ENCODE measurements at places on chromosomes 6 and 20.
A peak's percentile ranks its signal among the peaks of the same experiment; 100 is the strongest.

- no peak for DNase-seq
These were observed 617.0 kb upstream of the ARID1B start for GRCh38 chr6:156160007-156160794.

GRCh38 chr6:133855991-133856370 is 32.9 kb upstream of the TCF21 start:
- DNase-seq = no peak

DNA sequence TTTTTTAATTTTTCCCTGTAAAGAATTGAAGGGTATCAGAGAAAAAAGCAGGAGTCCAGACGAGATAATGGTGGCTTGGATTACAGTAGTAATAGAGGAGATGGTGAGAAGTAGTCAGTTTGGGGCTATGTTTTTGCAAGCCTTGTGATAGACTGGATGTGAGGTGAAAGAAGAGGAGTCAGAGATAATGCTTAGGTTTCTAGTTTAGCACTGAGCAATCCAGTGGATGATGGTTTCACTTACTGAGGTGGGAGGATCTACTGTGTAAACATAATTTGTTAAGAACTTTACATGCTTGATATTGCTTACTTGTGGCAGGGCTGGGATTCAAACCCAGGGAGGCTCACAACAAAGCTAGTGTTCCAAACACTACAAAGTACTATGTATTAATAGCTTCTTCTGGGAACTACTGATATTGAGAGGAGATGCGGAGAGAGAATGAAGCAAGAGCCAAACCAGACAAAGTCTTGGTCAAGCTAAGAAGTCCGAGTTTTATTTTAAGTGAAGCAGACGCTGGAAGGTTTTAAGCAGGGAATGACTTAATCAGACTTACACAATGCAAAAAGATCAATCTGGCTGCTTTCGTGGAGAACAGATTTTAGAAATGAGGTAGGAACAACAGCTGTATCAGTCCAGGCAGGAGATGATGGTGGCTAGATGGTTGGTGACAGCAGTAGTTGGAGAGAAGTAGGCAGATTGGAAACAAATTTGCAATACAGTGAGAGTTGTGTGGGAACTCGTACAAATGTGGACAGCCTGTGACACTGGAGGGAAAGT is 58.0 kb downstream of the ZFAND3 start:
- DNase-seq = no peak

GRCh38 chr20:34768096-34768495 is 57.4 kb downstream of the NCOA6 start:
- no peak for DNase-seq

- DNase-seq = no peak
These were observed 437.5 kb downstream of the BTBD3 start for GRCh38 chr20:12355185-12355584.

- DNase-seq = no peak
These were observed 25.7 kb downstream of the PSMG4 start for GRCh38 chr6:3284436-3284876.

GRCh38 chr6:109002051-109002697 is 92.5 kb downstream of the SESN1 start:
- DNase-seq = no peak

- no peak for DNase-seq
These were observed 16.9 kb downstream of the CCR6 start for GRCh38 chr6:167139761-167140160.

GRCh38 chr20:20473657-20474056 is 105.8 kb downstream of the INSM1 start:
- no peak for DNase-seq

- DNase-seq = peak; percentile 41
These were observed 128.8 kb upstream of the DTNBP1 start for GRCh38 chr6:15791448-15792181.

DNA sequence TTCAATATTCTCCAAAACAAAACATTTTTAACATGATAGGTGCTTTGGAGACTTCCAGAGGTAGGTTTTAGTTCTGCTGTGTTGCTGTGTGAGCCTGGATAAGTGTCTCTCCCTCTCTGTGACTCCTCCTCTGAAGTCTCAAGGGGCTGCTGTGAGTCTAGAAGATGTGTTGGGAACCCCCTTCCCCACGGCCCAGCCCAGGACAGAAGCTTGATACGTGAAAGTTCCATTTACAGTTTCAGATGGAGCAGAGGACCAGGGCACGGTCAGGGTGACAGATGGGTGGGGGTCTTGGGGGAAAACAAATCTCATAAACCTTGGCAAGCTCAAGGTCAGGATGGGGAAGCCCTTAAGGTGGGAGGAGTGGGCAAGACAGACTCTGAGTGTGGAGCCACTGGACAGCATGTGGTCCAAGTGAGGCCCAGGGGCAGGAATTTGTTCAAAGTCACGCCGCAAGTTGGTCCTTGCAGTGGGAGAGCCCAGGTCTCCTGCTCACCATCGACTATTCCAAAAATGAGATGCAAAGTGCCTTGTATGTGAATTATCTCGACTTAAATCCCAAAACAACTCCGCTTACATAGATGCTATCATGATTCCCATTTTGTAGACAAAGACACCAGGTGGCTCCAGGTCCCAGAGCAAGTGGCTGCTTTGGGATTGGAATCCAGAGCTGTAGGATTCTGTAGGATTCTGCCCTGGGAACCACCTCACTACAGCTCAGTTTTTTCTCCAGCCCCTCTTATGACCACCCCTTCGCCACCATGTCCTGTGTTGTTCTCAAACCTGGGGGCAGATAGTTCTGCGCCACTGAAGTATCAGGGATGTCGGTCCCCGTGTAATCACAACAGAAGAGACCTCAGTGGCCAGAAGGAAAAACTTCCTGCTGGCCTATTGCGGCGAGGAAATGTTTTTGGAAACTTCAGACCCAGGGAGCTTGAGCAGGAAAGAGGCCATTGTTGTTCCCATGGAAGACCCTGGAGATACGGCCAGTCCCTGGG is 1.9 kb downstream of the TGM2 start:
- DNase-seq = no peak

DNA sequence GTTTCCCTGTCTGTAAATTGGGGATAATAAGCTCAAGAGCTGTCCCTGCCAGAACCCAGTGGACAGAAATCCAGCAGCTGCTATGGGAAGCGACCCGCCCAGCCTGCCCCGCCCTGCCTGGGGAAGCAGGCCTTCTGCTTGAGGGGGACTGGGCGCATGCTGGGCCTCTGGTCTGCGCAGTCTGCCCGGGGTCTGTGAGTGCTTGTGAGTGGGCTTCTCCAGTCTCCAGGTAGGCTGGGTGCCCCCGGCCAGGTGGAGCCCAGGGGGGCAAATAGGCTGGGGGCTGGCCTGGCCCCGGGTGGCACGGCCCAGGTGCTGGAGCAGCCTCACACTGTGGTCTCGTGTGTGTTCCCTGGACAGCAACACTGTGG is 648 bp upstream of the RBBP8NL start:
- DNase-seq = no peak

- DNase-seq = no peak
These were observed 49.6 kb upstream of the SLC22A1 start for GRCh38 chr6:160071805-160072690.

- no peak for DNase-seq
These were observed 47.4 kb downstream of the BMP6 start for GRCh38 chr6:7773322-7773721.

DNA sequence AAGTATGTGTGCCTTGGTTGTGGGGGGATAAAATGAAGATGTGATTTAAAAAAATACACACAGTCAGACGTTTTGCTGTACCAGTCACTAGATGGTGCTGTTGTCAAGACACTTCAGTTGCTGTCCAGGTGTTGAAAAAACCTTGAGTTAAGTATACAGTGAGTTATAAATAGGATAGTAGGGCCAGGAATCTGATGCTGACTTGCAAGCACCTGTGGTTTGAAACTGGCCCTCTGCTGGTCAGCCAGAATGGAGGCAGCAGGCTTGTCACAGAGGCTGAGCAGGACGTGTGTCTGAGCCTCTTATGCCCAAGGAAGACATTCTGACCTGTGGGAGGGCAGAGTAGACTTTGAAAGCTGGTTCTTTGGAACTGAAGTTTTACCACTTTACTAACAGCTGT is 27.8 kb downstream of the RNF8 start:
- peak; percentile 77 for DNase-seq

DNA sequence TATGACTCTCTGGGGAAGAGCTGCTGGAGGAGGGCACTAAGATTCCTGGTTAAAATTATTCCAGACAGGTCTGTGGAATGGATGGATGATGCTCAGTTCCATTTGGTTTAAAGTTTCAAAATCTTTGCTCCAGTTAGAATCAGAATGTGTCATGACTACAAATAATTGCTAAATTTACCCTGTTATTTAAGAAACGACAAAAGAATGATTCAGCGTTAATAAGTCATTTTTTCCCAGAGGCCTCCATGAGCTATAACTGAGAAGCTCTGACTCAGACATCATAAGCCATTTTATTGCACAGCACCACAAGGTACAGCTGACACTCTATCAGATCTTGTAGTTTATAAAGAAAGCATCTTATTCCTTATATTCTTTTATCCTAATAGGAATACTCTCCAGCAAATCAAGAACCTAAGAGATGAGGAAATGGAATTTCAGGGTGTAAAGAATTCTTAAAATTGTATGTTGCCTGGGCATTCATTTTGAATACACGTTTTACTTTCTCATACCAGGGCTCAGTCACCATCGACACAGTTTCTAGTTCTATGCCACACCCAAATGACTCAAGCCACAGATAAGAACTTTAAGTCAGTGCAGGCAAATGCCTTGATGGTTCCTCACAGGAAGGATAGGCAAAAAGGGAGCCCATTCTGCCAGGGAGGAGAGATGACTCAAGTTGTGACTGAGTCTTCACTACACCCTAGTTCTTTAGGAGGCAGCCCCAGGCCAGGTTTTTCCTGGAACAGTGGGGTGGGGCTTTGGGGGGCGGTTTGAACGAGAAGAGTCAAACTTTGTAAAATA is 636.0 kb downstream of the MMUT start:
- peak; percentile 96 for DNase-seq

DNA sequence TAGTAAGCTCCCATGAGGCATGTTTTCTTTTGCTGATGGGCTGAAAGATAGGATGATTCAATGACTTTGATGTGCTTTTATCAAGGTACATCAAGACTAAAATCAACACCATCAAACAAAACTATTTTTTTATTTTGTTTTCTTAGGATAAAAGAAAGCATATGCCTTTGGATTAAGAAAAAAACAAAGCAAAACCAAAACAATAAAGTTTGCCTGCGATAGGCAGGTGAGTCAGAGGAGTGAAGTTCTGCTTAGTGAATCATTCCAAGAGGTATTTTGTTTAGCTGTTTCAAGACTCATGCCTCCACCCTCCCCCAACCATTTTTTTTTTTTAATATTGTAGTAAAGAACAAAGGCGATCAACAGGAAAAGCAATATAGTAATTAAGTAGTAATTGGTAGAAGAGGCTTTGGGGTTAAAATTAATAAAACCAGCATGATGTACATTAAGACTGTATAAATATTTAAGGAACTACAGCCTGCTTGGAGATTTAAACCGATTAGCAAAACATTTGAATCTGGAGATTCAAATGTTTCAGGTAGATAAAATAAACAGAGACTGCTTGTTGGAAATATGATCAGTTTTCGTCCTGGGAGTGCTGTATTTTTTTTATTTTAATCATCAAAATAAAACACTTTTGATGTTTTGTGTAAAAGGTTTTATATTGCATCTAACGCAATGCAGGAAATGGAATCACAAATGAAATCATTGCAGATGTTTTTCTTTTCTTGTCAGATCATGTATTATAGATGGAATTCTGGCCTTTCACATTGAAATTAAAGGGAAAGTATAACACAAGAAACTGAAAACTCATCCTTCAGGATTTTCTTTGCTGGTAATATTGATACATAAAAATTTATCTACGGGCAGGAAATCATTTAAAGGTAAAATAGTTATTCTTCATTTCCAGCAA is 482.3 kb upstream of the MANEA start:
- peak; percentile 70 for DNase-seq

DNA sequence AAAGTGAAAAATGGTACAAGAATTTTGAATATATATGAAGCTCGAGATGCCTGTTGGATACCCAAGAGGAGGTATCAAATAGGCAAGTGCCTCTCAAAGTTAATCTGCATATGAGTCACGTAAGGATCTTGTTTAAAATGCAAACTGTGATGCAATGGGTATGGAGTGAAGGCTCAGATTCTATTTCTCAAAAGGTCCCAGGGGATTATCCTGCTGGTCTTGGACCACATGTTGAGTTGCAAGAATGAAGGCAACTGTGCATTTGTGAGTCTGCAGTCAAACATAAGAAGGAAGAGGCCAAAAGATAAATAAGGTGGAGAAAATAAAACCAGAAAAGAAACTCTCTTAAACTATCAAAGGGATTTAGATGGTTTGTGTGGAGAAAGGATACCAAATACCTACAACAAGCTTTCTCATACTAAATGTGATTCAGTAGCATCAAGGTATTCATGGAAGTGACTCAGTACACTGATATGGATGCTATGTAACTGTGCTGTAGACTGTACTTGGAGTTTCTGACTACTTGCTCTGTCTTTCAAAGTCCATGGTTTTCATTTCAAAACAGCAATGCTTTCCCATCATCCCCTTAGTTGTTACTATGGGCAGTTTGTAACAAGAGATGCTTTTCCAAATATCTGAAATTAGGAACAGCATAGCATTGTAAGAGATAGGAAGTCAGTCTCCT is 106.3 kb downstream of the GFRAL start:
- peak; percentile 8 for DNase-seq

GRCh38 chr20:58133020-58133808 is 95.2 kb downstream of the ANKRD60 start:
- DNase-seq = no peak

GRCh38 chr20:58721951-58722778 is 29.6 kb downstream of the NPEPL1 start:
- DNase-seq = no peak

DNA sequence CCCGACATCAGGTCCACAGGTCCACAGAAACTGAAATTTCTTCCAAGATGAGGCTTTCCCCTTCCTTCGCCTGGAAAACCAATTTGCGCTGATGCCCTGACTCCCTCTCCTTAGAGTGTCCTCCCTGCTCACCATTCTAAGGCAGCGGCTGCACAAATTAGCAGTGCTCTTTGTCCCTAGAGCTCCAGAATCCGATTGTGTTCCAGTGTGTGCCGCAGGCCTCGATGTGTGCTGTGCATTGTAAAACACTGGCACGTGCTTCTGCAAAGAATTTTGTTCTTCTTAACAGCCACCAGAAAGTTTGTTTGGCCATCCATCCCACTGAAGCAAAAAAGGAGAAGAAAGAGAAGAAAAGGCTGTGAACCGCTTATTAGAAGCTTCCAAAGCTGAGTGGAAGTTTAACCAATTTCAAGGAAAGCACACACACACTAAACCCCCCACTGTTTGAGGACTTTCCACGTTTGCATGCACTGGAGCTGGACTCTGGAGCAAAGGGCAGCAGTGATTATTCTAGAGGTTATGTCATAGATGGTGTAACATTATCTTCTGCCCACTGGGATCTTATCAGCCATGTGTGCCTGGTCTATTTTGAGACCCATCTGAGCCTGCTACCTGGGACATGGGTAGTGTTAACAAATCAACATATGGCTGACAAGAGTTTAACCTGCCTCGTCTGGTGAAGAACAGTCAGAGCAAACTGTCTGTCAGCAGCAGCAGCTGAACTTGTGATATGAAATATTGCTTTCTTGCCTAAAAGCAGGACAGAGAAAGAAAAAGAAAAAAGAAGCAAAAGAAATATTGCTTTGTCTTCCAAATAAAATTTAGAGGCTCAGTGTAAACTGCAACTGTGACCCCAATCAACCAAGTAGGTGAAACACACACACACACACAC is 64.9 kb upstream of the RREB1 start:
- no peak for DNase-seq

All from Caki2 (cell line).